ENCODE measurements at places on chromosomes 12 and 14.

DNA sequence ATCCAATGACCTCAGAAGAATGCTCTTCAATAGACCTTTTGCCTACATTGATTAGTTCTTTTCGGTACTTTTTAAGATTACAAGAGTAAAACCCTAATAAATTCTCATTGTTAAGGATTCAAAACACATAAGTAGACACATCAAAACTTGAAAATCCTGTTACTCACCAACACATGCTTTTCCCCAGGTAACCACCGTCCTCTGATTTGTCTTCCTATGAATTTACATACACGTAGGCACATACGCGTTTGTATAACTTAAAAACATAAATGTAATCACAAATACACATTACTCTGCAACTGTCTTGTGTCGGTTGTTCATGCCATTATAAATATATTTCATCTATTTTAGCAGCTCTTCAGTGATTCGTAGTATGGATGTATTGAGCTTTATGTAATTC, 910 bp upstream of the WASHC4 start:
- peak; percentile 11 for DNase-seq

DNA sequence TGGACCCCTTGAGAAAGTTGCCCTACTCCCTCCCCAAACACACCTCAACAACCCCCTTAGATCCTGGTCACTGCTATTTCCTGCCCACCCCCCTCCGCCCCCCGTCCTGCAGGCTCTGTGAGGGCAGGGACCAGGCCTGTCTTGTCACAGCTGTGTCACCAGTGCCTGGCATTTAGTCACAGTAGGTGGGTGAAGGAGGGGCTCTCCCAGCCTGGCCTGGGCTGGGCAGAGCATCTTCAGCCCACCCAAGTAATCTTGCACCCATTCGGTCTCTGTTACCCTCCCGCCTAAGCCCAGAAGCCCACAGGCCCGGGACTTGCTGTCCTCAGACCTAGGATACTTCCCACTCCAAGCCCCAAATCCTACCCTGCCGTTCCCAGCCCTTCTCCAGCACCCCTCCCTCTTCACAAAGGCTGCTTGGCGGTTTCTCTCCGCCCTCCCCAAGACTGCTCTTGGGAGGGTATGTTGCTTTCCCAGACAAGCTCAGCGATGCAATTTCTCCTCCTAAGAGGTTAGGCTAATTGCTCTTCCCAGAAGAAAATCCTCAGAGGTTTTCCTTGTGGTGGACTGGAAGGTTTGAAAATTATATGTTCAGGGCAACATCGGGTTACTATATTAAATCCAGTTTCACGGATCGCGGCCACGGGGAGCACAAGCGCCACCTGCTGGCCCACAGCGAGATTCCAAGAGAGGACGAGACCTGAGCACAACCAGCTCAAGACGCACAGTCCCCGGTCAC, 50.8 kb upstream of the ZFP36L1 start:
- peak; percentile 86 for DNase-seq

GRCh38 chr12:68163560-68164081, 4.1 kb upstream of the IFNG start:
- no peak for DNase-seq

GRCh38 chr14:92563359-92563758, 49.8 kb downstream of the RIN3 start:
- no peak for DNase-seq

GRCh38 chr14:70919774-70920173, 12.5 kb downstream of the PCNX1 start:
- peak; percentile 78 for DNase-seq

GRCh38 chr12:5499566-5500330, 67.8 kb downstream of the NTF3 start:
- DNase-seq, result no peak

- DNase-seq, result no peak
Observed at GRCh38 chr12:47984331-47984801, 19.9 kb downstream of the COL2A1 start.

DNA sequence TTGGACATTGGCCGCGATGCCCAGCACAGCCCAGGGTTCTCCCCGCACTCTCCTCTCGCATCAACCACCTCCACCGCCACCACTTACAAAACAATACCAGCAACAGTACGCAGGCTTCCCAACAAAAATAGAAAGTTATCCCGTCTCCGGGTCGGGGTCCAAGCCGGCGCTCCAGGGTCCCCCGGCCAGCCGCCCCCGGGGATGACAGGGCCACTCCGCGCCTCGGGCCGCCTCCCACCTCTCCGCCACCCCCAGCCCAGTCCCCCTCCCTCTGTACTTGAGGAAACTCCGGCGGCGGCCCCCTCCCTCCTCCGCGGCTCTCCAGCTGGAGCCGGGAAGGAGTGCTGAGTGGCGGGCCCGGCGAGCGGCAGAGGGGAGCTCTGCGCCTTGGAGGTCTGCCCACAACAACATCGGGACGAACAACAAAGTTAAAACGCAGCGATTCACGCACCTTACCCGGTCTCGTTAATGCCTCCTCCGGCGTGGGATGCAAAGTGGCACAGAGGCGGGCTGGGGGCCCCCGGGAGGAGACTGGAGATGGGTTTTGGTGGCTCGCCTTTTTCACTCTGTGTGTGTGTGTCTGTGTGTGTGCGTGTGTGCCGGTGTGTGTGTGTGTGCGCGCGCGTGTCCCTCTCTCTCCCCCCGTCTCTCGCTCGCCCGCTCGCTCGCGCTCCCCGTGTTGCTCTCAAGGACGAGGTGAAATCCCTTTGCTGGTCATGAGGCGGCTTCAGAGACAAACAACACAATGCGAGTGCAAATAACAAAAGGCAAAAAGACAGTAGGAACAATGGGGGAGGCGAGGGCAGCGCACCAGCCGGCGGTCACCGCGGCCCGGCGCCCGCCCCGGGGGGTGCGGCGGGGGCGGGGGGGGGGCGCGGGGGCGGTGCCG, 386.8 kb downstream of the BCAT1 start:
- DNase-seq, result peak; percentile 47

GRCh38 chr14:82725213-82725612, 1191.6 kb upstream of the SEL1L start:
- no peak for DNase-seq

GRCh38 chr14:56100556-56100955, 17.7 kb upstream of the PELI2 start:
- no peak for DNase-seq

- DNase-seq, result no peak
Observed at GRCh38 chr12:2486796-2487195, 308.0 kb upstream of the FKBP4 start.

DNA sequence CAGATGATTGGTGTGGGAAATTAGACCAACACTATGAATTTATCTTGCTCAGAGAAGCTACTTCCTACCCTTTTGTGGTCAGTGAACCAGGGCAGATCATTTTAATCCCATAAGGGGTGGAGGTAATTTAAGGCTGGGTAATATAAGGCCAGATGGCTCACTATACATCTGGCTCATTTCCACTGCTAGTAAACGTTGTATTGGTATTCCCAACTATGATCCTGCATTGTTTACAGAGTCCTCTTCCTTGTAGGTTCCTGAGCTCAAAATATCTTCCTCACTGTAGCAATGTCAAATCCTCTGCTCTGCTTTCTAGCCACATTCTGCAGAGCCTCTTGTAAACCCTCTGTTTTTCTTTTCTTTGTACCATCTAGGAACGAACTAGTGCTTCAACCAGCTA, 93.0 kb upstream of the MGAT4C start:
- no peak for DNase-seq

DNA sequence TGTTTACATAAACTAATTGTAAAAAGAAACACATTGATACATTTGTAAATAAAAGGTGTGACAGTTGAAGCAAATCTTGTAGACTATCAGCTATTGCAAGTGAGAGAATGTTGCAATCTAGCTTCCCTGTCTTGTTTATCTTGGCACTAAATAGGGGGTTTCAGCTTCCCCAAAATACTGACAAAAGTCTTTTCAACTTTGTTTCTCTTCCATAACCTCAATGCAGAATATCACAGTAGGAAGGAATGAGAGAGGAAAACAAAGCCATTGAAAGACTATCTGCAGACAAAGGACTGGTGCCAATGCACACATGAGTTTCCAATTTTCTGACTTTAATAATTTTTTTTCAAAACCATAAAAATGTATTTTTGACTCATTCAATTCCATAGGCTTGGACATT, 886.2 kb upstream of the MGAT4C start:
- DNase-seq, result no peak

- DNase-seq, result peak; percentile 86
Observed at GRCh38 chr14:99430491-99430890, 50.2 kb downstream of the SETD3 start.

GRCh38 chr14:45123271-45123670, 11.0 kb downstream of the FKBP3 start:
- no peak for DNase-seq

DNA sequence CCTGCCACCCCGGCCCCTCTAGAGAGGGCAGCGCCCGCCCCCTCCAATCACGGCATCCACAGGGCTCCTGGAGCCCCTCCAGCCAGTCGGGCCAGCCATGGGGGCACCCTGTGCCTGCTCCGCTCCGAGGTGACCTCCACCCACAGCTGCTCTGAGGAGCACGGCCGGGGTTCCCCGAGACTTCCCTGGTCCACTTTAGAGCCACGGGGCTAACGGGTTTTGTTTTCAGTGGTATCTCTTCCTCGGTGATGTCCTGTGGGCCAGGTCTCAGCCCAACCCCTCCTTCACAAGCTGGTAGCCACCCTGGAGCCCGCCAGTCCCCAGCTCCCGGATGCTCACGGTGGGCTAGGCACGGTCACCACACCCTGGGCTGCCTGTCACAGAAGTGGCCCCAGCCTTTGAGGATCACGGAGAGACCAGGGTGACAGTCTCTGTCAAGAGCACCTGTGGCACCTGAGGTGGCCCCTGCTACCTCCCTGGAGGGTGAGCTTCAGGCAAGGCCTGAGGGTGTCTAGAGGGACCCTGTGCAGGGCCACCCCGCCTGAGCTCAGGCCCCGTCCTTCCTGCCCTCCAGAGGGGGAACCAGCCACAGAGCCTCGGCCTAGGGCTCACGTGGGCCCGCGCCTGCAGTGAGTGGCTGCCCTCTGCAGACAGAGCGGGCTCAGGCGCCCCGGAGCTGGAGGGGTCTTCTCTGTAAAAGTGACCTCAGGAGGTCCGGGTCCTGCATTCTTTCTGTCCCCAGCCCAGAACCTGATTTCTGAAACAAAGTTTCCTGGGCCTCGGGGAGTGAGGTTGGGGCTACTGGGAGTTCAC, 146.0 kb upstream of the C14orf180 start:
- DNase-seq, result no peak

DNA sequence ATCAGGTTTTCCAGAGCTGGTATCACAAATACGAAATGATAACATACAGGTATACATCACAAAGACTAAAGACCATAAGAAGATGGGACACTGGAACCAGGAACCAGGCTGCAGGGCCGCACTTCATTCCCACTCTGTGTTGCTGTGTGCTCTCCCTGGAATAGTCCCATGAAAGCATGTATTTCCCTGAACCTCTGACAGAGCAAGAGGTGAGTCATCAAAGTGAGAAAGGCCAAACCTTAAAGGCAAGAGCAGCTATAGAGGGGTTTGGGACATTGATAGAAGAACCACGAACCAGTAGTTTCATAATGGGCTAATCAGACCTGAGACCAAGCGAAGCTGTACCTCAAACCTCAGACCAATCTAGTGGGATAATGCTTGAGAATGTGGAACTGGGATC, 283.0 kb upstream of the PRKD1 start:
- no peak for DNase-seq

- DNase-seq, result peak; percentile 79
Observed at GRCh38 chr12:132904718-132905328, 17.4 kb upstream of the CHFR start.

DNA sequence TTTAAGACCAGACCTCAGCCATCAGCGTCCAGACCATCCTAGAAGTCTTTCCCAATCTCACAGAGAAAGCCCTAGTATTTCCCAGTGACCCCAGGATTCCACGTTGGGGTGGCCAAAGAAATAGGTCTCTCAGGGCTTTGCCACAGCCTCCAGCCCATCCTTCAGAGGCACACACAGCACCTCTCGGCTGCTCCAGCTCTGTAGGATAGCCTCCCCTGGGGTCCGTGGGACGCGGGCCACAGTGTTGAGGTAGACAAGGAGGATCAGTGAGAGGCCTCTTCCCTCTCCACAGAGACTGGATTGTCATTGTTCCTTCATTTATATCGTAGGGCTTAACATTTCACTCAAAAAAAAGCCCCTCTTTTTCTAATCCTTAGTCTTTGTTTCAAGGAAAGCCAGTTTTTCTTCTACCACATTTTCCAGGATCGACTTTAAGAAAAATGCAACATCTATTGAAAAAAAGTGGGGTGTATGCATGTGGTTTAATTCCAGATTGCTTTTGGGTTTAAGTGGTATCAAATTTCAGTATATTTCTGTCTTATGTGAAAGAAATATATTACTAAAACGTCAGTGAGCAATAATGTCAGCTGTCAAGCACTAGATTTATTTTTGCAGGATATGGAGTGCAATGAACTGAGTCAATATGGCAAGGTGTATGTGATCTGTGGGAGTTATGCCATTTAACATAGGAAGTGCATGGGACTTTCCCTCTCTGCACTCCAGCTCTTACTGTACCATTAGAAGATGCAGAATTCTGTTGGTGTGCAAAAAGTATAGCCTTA, 187.5 kb downstream of the MSRB3 start:
- no peak for DNase-seq

DNA sequence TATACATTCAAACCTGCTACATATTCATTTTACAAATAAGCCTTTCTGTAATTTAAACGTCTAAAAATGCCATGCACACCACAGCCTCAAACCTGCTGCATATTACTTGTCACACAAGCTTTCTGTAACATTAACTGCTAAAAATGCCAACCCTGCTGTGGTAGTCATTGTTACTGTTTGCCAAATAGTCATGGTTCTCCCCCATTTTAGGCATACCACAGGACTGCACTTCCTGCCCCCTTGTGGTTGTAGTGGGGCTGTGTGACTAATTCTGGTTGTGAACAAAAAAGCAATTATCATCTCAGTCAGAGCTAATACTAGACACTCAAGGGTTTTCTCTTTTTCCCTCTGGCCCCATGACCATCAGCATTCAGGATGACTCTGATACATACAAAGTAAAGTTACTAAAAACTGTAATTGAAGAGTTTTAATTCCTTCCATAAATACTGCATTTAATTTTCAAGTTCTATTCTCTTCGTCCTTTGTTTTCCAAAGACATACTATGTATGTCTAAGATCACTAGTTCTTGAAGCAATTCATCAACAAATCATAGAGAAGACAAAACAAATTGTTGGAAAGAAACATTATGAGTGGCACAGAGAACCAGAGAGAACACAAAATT, 5.7 kb upstream of the SLC35F4 start:
- peak; percentile 70 for DNase-seq

DNA sequence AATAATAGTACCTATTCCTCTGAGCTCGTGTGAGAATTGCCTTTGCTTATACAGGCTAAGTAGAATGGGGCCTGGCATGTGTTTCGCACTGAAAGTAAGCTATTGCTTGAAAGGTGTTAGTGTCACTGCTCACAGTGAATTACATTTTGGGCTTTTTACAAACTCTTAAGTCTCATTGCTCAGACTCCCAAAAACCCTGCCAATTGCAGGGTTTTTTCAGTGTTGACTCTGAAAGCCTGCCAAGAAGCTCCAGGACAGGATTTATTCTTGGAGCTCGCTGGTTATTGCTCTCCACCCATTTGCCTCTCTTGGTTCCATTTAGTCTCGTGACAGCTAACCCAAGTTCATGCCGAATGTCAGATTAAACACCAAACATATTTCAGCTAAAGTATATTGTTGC, 39.8 kb downstream of the NOPCHAP1 start:
- DNase-seq, result no peak

GRCh38 chr12:23756416-23756815, 193.1 kb downstream of the SOX5 start:
- DNase-seq, result no peak

All from dermis blood vessel endothelial cell (primary cell).